ENCODE measurements at places on chromosomes 16 and 17. TPM values are rescaled to one million over a fixed set of nuclear protein-coding genes. Genes with fewer than 3 reads are reported as not detected.

The LRRC46 gene
- 3.4 TPM for polyA plus RNA-seq

The EPN3 gene
- polyA plus RNA-seq = 2.1 TPM

The MARVELD3 gene
- polyA plus RNA-seq = 3.4 TPM

The DHRS7C gene
- 2.0 TPM for polyA plus RNA-seq

The DRC3 gene
- 7.1 TPM for polyA plus RNA-seq

The ABCC12 gene
- 0.24 TPM for polyA plus RNA-seq

The MEIOB gene
- polyA plus RNA-seq = 6.8 TPM

The PAQR4 gene
- 121 TPM for polyA plus RNA-seq

The RNF222 gene
- polyA plus RNA-seq = not detected

The ABCA6 gene
- polyA plus RNA-seq = 0.81 TPM

The CCL17 gene
- not detected for polyA plus RNA-seq

The SMPD3 gene
- 60.8 TPM for polyA plus RNA-seq

The CA4 gene
- polyA plus RNA-seq = 21.7 TPM

The C17orf107 gene
- polyA plus RNA-seq = 5.3 TPM

The C16orf95 gene
- polyA plus RNA-seq = 5.0 TPM

The PABPN1L gene
- polyA plus RNA-seq = 0.41 TPM

The DOC2A gene
- 23.1 TPM for polyA plus RNA-seq

The TRIM16 gene
- polyA plus RNA-seq = 11.7 TPM

The NUP88 gene
- polyA plus RNA-seq = 52.7 TPM

The RBL2 gene
- 27.1 TPM for polyA plus RNA-seq

The KRTAP4-5 gene
- not detected for polyA plus RNA-seq

The ATAD5 gene
- polyA plus RNA-seq = 0.56 TPM

The CD7 gene
- 0.88 TPM for polyA plus RNA-seq

The SOST gene
- not detected for polyA plus RNA-seq
